ENCODE measurements at places on chromosomes 2 and 18. TPM values are rescaled to one million over a fixed set of nuclear protein-coding genes. Genes with fewer than 3 reads are reported as not detected.

PROKR1 gene
- not detected for total RNA-seq

SP9 gene
- not detected for total RNA-seq

CROCC2 gene
- not detected for total RNA-seq

GLI2 gene
- total RNA-seq, result not detected
